Thyroid gland (tissue), 4 donors: ENCODE measurements at places on chromosomes 6 and 20. TPM values are rescaled to one million over a fixed set of nuclear protein-coding genes. Genes with fewer than 3 reads are reported as not detected.

DNA sequence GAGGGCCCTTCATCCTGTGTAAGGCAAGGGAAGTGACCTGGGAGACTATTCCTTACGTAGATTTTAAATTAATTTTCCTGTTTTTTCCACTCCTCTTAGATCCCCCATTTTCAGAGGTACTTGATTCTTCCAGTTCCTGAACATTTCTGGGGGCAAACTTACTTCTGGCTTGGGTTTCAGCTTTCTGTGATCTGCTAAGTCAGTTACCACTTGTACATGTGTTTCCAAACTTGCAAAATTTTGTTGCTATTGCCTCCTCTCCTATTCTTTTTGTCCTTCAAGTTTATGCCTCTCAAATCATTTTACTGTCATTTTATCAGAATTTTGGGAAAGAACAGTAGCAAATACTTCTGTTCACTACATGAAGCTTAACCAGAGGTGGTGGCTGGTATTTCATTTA is 81.2 kb downstream of the QRSL1 start:
- DNase-seq, result no peak

DNA sequence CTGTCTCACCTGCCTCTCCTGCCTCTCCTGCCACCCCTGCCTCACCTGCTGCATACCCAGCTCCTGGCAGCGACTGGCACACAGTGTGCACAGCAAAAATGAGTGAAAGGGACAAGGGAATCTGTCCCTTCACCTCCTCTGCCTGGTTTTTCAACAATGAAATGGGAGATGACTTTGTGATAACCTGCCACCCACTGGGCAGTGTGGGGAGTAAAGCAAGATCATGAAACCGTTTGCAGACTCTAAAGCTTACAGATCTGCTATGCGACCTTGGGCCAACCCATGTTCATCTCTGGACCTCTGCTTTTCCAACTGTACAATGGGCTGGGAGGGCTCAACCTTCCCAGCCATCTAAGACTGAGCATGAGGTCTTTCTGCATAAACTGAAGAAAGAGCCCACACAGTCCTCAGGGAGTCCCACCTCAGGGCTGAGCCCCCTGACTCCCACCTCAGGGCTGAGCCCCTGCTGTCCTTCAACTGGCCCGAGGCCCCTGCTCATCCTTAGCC is 81.1 kb downstream of the RIPOR3 start:
- no peak for DNase-seq

SLC17A2 gene
- not detected for total RNA-seq

STMND1 gene
- total RNA-seq, result not detected

DNA sequence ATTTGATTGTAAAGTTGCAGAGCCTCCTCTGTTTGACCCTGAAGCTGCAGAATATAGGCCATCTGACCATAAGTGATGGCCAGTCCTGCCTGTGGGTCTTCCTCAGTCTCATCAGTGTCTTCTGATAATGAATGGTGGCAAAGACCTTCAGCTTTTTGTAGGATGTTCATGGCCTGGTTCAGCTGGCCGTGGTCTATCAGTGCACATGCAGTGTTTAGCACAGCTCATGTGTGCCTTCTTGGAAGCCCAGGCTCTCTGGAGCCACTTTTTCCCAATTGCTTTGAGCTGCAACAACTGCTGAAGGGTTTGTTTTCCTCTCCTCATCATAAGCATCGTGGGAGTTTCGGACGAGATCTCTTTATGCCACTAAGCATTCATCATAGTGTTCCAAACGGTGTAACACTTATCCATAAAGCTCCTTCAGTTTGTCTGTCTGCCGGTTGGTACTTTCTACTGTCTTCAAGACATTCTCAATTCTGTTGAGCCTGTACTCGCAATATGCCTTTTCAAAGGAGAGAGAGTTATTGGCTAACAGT is 70.1 kb upstream of the TULP4 start:
- no peak for DNase-seq

- DNase-seq, result no peak
Observed at GRCh38 chr20:1686151-1686748, 28.7 kb upstream of the SIRPG start.

- no peak for DNase-seq
Observed at GRCh38 chr6:108662702-108663101, 102.0 kb downstream of the FOXO3 start.

GRCh38 chr20:58328836-58329235 is 19.3 kb downstream of the RAB22A start:
- DNase-seq, result no peak

C6orf141 gene
- 9.3 TPM for total RNA-seq

GRCh38 chr6:108492131-108492766 is 68.5 kb upstream of the FOXO3 start:
- no peak for DNase-seq

DNA sequence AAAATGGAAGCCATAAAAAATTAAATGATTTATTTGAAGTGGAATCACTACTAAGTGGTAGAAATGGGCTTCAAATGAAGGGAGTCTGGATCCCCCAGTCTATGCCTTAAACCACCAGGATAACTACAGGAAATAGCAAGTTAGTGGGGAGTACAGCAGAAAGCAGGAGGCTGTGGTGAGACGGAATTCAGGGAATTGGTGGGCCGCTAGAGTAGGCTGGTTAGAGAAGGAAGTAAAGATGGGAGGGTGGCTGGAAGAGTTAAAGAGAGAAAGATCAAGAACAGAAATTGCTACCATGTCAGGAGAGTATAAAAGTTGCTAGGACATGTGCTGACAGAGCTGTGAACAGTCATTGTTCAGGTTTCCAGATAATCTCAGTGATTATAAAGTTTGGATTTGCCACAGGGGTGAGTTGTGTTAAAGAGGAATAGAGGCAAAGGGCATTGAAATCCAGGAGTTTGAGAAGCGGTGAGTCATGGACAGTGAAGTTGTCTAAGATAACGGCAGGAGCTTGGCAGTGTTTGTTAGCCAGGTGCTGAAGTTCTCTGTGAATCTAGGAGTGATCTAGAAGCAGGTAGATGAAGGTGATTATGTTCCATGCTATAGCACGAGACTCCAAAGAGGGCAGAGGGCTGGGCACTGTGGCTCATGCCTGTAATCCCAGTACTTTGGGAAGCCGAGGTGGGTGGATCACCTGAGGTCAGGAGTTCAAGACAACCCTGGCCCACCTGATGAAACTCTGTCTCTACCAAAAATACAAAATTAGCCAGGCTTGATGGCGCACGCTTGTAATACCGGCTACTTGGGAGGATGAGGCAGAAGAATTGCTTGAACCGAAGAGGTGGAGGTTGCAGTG is 13.7 kb upstream of the HINT3 start:
- DNase-seq, result no peak

DPPA5 gene
- not detected for total RNA-seq

DNA sequence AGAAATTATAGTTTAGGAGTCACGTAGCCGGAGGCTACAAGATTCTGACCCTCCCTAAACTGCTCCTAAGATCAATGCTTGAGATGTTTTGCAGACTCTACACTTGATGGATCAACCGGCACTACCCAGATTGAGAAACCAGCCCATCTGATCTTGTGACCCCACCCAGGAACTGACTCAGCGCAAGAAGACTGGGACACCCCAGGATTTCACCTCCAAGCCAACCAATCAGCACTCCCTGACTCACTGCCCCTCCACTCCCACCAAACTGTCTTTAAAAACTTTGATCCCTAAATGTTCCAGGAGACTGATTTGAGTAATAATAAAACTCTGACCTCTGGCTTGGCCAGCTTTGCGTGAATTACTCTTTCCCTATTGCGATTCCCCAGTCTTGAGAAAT is 99.8 kb downstream of the OPRM1 start:
- DNase-seq, result no peak

SLC24A3 gene
- total RNA-seq, result 8.1 TPM

SULF2 gene
- 56.7 TPM for total RNA-seq

- DNase-seq, result no peak
Observed at GRCh38 chr20:14878676-14879019, 541.2 kb upstream of the FLRT3 start.
